ENCODE measurements at places on chromosomes 1 and 21.

DNA sequence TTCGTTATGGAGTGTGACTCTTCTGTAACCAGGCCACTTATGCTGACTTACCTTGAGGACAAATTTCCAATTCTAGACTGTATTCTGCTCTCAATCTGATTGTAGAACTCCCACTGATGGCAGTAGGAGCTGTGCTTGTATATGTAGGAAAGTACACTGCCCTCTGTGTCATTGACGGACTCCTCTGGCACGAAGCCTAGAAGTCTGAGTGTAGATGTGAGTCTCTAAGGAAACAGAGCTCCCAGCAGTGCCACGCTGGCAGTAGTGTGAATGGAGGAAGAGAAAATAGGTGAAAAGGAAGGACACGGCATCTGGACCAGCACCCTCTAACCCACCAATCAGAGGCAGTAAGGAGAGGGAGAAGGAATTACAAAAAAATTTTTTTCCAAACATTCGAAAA lies 130.4 kb upstream of the ADGRL2 start:
- no peak for DNase-seq

DNA sequence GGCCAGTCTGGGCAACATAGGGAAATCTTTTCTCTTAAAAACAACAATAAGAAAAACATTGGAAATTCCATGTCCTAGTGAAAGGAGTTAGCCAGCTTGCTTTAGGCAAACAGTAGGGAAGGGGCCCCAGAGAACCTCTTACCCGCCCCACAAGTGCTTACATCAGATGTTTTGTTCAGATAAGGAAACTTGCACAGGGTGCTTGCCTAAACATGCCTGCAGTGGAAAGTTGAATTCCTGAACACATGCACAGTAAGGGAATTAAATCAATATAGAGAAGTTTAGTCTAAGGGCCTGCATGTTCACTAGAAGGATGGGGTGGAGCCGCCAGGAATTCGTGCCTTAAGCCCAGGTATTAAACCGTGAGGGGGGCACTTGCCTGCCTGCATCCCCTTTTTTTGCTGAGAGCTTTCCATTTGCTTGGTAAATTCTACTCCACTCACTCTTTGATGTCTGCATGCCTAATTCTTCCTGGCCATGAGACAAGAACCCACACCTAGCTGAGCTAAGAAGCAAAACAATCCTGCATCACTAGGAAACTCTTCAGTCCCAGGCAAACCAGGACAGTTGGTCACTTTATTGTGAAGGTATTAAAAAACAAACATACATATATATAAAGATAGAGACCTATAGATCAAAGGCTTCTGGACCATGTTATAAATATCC lies 499.0 kb downstream of the SIPA1L2 start:
- DNase-seq = no peak

- DNase-seq = no peak
Observed at GRCh38 chr1:52348704-52349300, 17.2 kb downstream of the CC2D1B start.

GRCh38 chr1:156372265-156372586 lies 3.2 kb downstream of the RHBG start:
- DNase-seq = no peak

GRCh38 chr1:84360316-84360715 lies 38.0 kb upstream of the DNASE2B start:
- DNase-seq = no peak

DNA sequence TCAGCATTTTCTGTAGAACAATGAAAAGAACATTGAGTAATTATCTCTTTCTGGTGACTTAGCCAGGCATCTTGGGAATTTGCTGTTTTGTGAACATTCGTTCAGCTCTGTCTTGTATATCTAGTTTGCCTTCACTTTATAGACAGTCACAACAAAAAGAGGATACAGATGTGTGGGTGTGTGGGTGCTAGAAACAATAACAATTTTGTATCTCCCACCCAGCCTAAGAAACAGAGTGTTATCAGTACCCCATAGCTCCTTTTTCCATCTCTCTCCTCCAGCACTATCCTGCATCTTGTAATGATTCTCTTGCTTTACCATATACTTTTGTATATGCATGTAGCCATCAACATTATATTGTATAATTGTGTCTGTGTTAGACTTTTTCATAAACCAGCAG lies 33.0 kb downstream of the AK4 start:
- no peak for DNase-seq

DNA sequence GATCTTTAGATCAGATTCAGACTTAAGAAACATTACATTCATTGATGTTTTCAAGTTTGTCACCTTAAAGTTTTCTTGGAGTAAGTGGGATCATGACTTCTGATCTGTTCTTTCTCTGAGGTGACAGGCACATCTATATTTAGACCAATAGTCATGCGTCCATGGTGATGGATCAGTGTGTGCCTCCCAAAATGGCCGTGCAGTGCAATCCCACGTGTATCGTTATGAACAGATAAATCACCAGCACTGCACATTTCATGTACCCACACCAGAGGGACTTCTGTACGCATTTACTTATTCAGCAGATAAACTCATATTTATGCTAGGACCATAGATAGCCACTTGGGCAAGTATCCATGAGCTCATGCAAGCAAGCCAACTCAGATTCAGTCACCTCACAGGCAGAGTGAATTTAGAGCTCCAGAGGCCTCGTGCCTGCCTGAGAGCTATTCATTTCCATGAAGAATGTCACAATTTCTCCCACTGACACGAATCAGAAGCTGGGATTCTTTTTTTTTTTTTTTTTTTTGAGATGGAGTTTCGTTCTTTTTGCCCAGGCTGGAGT lies 13.9 kb upstream of the WDR26 start:
- DNase-seq = no peak

- DNase-seq = no peak
Observed at GRCh38 chr1:97806326-97806725, 114.5 kb downstream of the DPYD start.

GRCh38 chr1:17831597-17831996 lies 76.5 kb downstream of the ACTL8 start:
- DNase-seq = no peak

GRCh38 chr1:29673228-29673500 lies 436.8 kb downstream of the PTPRU start:
- no peak for DNase-seq

GRCh38 chr1:214648801-214649200 lies 45.8 kb downstream of the CENPF start:
- DNase-seq = no peak

DNA sequence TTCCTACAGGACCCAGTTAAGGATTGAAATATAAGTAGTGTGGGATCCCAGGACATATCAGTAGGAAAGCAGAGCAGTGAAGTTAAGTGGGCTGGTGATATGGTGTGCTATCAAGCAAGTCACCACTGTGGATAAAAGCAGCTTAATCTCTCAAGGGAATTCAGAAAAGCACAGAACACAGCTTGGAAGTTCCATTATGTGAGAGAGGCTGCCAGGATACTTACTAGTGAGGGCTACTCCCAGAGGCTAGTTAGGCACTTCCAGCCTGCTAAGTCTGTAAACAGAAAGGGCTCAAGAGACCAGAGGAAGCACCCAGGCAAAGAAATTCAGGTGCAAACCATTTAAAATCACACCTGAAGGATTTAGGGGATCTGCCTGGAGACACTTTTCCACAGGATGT lies 18.8 kb upstream of the GRIK1 start:
- DNase-seq = no peak

DNA sequence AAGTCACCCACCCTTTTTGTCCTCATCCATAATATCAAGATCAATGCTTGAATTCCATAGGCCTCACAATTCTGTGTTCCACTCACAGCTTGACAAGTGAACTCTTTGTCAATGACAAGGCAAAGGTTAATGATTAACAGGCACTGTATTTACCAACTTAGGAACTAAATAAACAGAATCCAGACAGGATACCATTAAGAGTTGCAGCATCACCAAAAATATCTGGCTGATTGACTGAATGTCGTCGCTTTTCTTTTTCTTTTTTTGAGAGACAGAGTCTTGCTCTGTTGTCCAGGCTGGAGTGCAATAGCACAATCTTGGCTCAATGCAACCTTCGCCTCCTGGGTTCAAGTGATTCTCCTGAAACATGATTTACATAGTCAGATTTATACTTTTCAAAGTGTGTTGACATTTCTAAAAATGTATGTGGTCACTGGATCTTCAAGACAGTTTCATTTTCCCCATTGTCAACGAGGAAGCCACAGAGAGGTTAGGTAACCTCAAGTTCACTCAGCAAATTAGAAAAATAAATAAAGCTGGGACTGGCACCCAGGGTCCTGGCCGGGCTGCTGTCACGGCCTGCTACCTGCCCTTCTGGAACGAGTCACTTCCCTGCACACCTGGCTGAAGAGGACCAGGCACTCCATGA lies 81.0 kb downstream of the PDE9A start:
- DNase-seq = no peak
